ENCODE measurements at places on chromosomes 3 and 15.

DNA sequence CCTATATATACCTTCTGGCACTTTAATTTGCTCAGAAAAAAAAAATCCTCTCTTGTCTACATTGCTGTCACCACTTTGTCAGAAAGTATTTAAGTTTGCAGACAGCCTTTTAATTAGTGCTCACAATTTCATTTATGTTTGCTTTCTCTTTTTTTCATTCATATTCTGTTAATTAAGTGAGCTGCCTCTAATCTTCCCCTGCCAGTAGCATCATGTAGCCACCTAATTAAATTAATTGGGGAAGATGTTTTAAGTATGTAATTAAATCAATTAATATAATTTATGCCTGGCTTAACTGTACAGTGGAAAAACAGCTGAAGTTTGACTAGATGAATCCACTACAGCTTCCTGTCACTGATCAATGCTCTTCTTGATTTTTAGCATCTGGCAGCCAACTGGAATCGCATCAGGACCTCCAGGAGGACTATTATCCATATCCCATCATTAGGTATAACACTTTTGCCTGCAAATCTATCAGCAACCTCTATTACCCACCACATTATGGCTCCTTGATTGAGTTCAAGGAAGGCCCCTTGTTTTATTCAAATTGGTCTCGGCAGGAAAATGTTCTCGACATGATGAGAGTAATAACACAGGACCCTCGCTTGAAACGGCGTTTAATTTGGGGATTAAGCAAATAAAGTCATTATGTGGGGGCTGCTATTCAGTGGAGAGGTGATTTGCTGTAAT is 118.5 kb downstream of the IQCH start:
- DNase-seq: no peak

- DNase-seq: no peak
Measured at GRCh38 chr15:47541562-47541961, 175.7 kb upstream of the SEMA6D start.

DNA sequence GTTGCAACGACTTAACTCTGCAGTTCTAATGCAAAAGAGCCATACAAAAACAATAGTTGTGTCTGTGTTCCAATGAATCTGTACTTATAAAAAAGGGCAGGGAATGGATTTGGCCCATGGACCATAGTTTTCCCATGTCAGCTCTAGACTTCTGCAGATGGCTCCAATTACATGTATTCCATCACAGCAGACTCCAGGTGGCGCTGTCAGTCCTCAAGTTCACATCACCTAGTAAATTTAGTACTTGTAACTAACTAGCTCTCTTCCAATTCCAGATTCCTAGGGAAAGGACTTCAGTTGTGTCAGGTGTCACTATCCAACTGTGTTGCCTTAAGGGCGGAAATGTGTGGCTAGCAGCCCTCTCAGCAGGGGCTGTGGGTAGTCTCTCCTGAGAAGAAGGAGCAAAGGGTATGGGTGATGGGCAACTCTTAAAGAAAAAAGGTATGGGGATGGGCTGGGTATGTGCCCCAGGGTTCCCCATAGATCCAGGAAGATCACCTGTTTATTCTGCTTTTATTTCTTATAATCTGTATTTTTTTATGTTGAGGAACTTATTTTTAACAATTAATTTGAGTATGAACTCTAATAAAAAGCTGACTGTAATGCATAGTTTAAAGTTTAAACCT is 36.2 kb downstream of the BBS4 start:
- peak; percentile 33 for DNase-seq

GRCh38 chr3:112013058-112013783 is 14.5 kb downstream of the TAGLN3 start:
- DNase-seq: peak; percentile 59

DNA sequence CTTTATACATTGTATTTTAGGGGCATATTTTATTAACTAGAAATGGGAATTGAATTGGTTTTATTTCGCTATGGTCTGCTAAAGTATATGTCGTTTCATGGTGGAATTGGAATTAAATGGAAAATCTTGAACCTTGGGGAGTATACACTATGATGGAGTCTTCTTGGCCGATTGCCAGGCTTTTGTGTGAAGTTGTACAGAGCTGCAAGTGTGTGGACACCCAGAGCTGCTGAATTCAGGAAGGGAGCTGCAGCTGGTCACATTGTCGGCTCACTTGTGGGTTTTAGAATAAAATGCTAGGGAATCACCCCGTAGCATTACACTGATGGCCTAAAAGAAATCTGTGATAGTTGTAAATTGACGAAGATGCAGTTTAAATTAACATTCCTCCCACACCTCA is 35.1 kb downstream of the USP3 start:
- no peak for DNase-seq

DNA sequence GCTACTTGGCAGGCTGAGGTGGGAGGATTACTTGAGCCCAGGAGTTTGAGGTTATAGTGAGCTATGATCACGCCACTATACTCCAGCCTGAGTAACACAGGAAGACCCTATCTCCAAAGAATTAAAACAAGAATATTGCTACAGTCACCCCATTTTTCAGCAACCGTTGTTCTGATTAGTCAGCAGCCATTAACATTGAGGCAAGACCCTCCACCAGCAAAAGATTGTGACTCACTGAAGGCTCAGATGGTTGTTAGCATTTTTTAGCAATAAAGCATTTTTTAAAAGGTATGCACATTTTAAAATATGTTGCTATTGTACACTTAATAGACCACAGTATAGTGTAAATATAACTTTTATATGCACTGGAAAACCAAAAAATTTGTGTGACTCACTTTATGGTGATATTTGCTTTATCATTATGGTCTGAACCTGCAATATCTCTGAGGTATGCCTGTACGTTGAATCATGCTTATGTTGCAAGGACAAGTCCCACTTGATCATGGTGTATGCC is 492.6 kb downstream of the SQOR start:
- DNase-seq: no peak

GRCh38 chr3:20352546-20353179 is 166.7 kb upstream of the SGO1 start:
- DNase-seq: peak; percentile 63

- no peak for DNase-seq
Measured at GRCh38 chr3:194856296-194856695, 170.6 kb downstream of the FAM43A start.

DNA sequence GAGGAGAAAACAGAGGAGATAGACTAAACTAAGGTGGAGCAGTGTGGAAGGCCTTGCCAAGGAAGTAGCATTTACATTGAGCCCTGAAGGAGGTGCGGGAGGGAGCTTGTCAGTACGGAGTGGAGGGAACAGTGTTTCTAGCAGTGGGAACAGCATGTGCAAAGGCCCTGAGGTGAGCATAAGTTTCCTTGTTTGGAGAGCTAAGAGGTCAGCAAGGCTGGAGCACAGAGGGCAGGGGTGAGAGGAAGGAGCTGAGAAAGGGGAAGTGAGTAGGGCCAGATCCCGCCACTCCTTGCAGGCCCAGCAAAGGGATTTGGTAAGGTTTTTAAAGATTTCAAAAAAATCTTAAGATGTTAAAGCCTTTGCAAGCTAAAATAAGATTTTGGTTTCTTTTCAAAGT is 70.1 kb downstream of the HMCES start:
- DNase-seq: no peak

DNA sequence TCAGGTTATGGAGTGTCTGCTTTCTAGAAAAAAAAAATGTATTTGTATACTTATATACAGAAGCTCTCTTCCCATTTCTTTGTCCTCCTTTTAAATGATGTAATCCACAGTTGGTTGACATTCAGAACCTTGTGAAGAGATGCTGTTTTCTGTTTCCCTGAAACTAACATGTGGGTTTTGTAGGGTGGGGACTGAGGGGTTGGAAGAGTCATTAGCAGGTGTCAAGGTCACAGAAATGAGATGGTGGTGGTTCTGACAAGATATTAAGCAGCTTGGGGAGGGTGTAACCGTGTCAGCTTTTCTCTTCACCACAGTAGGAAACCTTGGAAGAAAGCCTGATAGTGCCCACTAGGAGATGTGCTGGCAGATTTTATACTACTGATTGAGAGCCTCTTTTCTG is 2.4 kb downstream of the RASA2 start:
- DNase-seq: no peak

DNA sequence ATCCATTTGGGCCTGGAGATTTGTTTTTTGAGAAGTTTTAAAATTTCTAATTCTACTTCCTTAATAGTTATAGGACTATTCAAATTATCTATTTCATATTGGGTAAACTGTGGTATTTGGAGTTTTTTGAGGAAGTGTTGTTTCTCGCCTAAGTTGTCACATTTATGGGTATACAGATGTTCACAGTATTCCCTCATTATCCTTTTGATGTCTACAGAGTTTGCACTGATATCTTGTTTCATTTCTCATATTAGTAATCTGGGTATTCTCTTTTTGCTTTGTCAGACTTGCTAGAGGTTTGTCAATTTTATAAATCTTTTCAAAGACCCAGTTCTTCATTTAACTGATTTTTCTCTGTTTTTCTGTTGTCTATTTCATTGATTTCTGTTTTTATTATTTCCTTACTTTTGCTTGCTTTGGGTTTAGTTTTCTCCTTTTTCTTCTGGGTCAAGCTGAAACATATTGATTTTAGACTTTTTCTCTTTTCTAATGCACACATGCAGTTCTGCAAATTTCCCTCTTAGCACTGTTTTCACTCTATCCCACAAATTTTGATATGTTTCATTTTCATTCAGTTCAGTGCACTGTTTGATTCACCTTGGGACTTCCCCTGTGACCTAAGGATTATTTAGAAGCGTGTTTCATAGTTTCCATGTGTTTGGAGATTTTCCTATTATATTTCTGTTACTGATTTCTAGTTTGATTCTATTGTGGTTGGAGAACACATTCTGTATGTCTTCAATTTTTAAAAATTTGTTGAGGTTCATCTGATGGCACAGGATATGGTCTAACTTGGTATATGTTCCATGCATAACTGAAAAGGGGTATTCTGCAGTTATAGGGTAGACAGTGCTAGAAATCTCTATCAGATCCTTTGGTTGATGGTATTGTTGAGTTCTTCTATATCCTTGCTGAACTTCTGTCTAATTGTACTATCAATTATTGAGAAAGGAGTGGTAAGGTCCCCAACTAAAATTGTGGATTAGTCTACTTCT is 79.6 kb downstream of the SUMF1 start:
- no peak for DNase-seq

DNA sequence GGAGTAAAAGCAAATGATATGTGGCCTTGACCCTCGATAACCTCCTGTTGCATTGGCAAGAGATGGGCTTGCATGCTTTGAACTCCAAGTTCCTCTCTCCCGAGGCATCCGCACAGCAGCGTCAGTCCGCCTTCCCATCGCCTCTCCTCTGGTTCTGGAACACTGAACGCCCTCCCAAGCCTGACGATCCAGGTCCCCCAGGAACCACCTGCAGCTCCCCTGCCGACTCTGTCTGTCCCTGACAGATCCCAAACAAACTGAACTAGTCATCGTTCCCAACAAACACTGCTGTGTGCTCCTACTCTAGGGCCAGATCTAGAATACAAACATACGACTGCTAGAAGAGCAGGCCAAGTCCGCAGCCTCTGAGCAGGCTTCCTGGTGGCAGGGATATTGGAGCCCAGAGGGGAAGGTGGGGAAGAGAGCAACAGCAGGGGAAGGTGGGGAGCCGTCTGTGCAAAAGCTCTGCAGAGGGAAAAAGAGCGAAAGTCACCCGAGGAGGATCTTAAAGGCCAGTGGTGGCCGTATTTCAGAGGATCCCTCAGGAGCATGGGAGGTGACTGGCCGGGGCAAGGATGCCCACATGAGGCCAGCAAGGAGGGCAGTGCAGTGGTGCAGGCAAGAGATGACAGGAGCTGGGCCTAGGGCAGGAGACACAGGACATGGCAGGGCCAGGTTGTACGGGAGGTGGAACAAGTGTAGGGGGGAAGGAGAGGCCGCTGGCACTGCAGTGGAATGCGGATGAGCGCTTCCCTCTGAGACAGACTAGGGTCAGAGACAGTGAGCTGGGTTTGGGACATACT is 50.8 kb downstream of the PCSK6 start:
- no peak for DNase-seq

GRCh38 chr3:71341721-71342120 is 241.8 kb downstream of the FOXP1 start:
- DNase-seq: no peak

DNA sequence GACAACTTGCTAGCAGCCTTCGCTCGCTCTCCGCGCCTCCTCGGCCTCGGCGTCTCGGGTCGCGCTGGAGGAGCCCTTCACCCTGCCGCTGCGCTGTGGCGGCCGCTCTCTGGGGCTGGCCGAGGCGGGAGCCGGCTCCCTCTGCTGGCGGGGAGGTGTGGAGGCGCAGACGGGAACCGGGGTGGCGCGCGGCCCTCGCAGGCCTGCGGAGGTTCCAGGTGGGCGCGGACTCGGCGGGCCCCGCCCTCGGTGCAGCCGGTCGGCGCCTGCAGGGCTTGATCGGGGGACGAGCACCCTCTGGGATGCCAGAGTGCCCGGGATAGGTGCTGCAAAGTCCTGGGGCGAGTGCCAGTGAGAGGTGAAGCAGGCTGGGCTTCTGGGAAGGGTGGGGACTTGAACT is 989.9 kb downstream of the ROBO2 start:
- no peak for DNase-seq

DNA sequence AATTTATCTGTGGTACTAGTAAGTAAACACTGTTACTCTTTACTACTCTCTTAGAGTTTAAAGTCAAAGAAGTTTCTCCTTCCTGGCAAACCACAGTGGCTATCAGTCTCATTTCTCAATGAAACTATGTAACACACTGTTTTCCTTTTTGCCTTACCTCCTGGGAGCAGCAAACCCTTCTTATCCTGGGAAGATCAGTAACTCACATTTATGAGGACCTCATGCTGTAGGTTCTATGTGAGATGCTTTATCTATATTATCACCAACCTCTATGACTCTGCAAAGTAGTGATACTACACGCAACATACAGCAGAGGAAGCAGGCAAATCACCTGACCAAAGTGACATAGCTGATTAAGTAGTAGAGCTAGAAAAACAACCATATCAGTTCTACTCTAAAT is 35.3 kb downstream of the PBRM1 start:
- no peak for DNase-seq

DNA sequence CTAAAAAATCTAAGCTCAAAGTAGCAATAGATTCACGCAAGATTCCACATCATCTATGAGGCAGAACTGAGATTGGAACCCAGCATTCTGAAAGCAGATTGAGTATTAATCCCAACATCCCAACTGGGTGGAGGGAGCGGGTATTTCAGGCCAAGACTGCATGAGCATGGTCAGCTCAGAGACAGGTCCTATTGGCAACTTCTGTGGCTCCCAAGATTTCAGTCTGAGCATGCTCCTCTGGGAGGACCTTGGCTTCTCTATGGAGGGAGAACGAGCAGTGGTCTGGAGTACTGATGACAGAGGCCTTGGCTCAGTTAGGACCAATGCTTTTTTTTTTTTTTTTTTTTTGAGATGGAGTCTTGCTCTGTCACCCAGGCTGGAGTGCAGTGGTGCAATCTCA is 4.0 kb upstream of the ITGA11 start:
- DNase-seq: no peak

GRCh38 chr15:74326746-74327145 is 40.7 kb downstream of the CYP11A1 start:
- no peak for DNase-seq
